Activated T-helper 17 cell treated with anti-CD3 and anti-CD28 coated beads, Interleukin-2, amount 50 U/mL, for 72 hours (primary cell): ENCODE measurements at places on chromosomes 3 and 15. TPM values are rescaled to one million over a fixed set of nuclear protein-coding genes. Genes with fewer than 3 reads are reported as not detected.
A peak's percentile ranks its signal among the peaks of the same experiment; 100 is the strongest.

MEX3B gene
- total RNA-seq, result 1.4 TPM

CCR9 gene
- total RNA-seq, result 0.15 TPM

OR5K2 gene
- not detected for total RNA-seq

ISLR2 gene
- total RNA-seq, result not detected

APOD gene
- total RNA-seq, result not detected

CFAP100 gene
- total RNA-seq, result not detected

RHOV gene
- total RNA-seq, result 0.45 TPM

DNA sequence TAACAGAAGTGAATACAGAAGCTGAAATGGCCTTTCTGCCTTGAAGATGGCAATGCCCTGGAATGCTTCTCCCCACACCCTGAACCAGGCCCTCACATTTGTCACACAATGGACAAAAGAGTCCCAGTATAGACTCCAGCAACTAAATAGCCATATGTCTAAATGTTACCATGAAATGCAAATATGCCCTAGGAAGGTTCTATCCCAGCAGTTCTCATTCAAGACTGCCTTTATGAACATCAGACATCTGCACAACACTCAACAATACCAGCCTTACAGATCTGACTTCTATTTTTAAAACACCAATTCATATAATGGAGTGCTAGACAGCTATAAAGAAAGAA, 7.9 kb downstream of the ITGB5 start:
- ATAC-seq, result no peak

DNA sequence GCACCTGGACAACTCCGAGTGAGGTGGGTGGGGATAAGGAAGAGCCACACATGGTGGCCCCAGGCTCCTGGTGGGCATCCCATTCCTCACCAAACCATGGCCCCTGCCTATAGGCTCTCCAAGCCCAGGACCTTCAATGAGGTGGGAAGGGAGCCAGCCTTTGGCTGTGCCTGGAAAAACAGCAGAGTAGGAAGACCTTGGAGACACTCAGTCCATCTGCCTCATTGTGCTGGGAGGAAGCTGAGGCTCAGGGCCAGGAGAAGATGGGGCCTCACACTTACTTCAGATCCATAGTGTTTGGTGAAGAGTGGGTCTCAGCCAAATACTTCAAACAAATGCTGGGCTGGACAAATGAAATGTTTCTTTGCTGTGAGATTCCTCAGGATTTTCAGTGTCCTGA, 47.4 kb upstream of the APEH start:
- no peak for ATAC-seq

- no peak for ATAC-seq
Observed at GRCh38 chr3:60657972-60658371, 593.3 kb downstream of the FHIT start.

- peak; percentile 56 for ATAC-seq
Observed at GRCh38 chr3:43239755-43240154, 46.6 kb upstream of the SNRK start.

- ATAC-seq, result no peak
Observed at GRCh38 chr15:77748078-77749064, 115.7 kb upstream of the LINGO1 start.

DNA sequence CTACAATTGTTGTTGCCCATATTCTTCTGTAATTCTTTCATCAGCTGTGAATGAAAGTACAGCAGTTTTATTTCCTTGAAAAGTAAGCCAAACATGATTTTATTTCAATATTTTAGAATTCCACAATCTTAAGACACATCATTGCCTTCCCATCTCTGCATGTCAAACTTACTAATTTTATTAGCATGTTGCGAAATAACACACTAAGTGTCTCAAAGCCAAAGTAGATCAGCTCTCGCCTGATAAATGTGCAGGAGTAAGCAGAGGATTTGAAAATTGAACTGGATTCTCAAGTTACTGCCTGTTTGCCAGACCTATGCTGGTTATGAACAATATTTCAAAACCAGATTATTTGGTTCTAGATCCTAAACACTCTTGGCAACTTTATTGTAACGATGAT, 25.7 kb downstream of the TGFBR2 start:
- ATAC-seq, result no peak

GRCh38 chr3:130414457-130414856, 69.0 kb downstream of the COL6A5 start:
- no peak for ATAC-seq

DNA sequence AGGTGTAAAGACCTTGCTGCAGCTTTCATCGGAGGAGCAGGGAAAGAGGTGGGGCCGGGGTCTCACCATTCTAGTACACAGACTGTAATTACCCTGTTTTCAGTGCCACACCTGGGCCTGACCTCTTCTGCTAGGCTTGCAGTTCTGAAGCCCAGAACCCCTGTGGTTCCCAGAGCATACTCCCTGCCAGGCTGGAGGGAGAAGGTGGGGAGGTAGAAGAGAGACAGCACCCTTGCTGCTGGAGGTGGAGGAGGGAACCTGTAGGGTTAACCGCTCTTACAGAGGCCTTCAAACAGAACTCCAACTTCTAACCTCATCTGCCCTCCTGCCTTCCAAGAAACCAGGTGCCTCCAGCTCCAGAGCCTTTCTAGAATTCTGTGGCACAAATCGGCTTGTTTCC, 27.0 kb downstream of the PCOLCE2 start:
- ATAC-seq, result no peak

DNA sequence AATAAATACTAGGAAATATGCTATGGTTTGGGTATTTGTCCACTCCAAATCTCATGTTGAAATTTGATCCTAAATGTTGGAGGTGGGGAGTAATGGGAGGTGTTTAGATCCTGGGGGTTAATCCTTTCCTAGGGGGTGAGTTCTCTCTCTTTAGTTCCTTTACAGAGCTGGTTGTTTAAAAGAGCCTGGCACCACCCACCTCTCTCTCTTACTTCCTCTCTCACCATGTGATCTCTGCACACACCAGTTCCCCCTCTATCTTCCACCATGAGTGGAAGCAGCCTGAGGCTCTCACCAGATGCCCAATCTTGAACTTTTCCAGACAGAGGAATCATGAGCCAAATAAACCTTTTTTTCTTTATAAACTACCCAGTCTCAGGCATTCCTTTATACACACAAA, 10.5 kb downstream of the SLC24A5 start:
- ATAC-seq, result no peak

DNA sequence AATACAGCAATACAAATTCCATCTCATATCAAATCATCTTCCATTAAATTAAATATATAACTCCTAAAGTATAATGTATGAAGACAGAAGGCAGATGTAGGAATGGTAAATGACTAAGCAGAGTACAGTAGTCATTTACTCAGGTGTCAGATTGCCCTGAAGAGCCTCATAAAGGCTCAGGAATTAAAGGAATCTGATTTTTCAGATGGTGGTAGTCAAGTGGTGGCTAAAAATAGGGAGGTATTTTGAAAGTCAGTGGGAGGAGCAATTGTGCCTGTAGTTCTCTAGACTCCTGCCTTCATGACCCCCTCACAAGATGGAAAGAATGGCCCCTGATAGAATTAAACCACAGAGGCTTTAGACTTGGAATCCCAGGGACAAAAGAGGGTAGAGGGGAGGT, 142.7 kb upstream of the SYNPR start:
- ATAC-seq, result no peak

GRCh38 chr15:89406940-89407607, 72.5 kb upstream of the POLG start:
- no peak for ATAC-seq

- peak; percentile 7 for ATAC-seq
Observed at GRCh38 chr3:124784686-124785382, 54.6 kb downstream of the UMPS start.

DNA sequence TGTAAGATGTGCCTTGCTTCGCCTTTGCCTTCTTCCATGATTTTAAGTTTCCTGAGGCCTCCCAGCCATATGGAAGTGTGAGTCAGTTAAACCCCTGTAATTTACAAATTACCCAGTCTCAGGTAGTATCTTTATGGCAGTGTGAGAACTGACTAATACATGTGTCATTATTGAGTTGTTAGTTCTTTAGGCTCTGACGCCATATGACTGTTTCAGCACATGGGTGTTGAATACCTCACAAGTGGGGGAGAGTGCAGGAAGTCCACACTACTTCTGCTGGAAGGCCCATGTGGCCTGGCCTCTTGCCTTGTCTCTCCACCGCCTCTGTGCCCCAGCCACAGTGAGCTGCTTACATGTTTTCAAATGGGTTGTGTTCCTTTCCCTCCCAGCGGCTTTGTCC, 28.5 kb downstream of the MFSD1 start:
- peak; percentile 85 for ATAC-seq

DNA sequence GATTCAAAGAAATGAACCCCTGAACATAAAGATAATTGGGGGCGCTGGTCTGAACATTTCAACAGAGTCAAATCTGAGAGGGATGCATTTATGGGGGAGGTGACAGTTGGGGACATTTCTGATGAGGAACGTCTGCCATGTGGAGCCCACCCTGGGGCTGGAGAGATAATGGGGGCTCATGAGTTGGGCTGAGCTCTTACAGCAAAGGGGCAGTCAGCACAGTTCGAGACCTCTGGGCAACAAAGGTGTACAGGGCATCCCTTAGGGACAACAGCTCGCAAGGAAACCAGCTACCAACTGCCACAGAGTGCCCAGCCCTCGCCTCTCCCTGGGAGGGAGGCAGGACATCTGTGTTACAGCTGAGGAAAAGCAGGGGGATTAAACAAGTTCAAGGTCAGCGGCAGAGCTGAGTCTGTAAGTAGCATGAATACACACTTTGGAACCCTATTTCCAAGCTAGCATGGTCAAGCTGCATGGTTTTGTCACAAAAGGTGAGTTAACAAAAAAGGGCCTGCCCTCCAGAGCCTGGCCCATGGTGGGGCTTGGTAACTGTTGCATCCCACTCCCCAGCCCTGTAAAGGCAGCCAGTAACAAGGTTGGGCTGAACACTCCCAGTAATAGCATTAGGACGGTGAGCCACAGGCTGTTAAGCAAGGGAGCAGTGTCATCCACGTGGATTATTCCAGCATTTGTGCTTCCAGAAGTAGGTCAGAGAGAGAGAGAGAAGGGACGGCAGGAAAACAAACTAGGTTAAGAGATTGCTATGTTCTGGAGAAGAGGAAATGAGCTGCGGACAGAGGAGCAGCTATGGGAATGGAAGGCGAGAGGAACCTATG, 4.3 kb downstream of the GNB5 start:
- ATAC-seq, result no peak

- ATAC-seq, result peak; percentile 80
Observed at GRCh38 chr3:72657666-72658065, 190.6 kb downstream of the SHQ1 start.
